ENCODE measurements at places on chromosomes 7 and 10.

GRCh38 chr10:23517155-23517554 is 78.3 kb downstream of the OTUD1 start:
- H3K27me3 ChIP-seq, result peaks cover 28% of the 10 kb centered on the region
- no peak overlapping the region for H3K4me3 ChIP-seq
- ATAC-seq, result no peak
- no peaks in the 10 kb centered on the region for H3K36me3 ChIP-seq
- peaks cover 5% of the 10 kb centered on the region for H3K4me1 ChIP-seq

- H3K4me1 ChIP-seq, result no peaks in the 10 kb centered on the region
- ATAC-seq, result no peak
- H3K36me3 ChIP-seq, result no peaks in the 10 kb centered on the region
- no peak overlapping the region for H3K27ac ChIP-seq
Measured at GRCh38 chr7:55335151-55335550, 30.0 kb upstream of the LANCL2 start.

- H3K4me3 ChIP-seq, result no peak overlapping the region
- peaks cover 5% of the 10 kb centered on the region for H3K4me1 ChIP-seq
- H3K36me3 ChIP-seq, result no peaks in the 10 kb centered on the region
- peak; percentile 6 for ATAC-seq
Measured at GRCh38 chr7:74026406-74026902, 1.5 kb upstream of the ELN start.

GRCh38 chr10:4806534-4806933 is 19.5 kb upstream of the AKR1E2 start:
- no peaks in the 10 kb centered on the region for H3K4me1 ChIP-seq
- no peak overlapping the region for H3K27ac ChIP-seq
- H3K36me3 ChIP-seq, result no peaks in the 10 kb centered on the region

DNA sequence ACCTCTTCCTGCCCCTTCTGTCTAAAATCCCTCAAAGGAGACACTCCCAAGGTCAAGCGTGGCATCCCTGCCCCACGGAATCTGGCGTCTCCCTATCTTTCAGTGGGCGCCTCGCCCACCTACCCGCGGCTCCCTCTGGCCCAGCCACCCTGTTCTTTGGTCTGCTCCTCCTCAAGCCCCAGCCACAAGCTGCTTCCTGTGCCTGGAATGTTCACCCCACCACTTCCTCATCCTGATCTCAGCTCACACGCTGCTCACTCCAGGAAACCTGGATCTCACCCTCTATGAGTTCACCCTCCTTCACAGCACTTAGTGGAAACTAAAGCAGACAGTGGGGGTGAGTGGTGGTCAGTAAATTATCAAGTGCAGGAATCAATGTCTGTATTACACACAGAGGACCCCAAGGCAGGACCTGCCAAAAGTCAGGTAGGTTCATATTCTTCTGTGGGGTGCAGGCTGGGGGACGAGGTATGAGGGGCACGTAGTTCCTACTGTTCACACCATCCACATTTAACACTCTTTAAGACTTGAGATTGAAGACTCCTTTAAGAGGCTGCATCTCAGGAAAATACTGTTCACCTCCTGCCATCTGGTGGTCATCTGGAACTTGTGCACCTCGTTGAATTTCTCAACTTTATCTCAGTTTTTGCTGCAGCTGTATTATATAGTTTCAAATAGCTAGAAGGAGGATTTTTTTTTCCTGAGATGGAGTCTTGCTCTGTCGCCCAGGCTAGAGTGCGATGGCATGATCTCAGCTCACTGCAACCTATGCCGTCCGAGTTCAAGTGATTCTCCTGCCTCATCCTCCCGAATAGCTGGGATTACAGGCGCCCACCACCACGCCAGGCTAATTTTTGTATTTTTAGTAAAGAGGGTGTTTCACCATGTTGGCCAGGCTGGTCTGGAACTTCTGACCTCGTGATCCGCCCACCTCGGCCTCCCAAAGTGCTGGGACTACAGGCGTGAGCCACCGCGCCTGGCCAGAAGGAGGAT is 166.6 kb downstream of the ARHGAP21 start:
- H3K4me1 ChIP-seq, result peaks cover 5% of the 10 kb centered on the region
- peaks cover 8% of the 10 kb centered on the region for H3K27me3 ChIP-seq
- no peak for ATAC-seq
- no peaks in the 10 kb centered on the region for H3K36me3 ChIP-seq
- H3K4me3 ChIP-seq, result no peak overlapping the region
- H3K27ac ChIP-seq, result no peak overlapping the region

DNA sequence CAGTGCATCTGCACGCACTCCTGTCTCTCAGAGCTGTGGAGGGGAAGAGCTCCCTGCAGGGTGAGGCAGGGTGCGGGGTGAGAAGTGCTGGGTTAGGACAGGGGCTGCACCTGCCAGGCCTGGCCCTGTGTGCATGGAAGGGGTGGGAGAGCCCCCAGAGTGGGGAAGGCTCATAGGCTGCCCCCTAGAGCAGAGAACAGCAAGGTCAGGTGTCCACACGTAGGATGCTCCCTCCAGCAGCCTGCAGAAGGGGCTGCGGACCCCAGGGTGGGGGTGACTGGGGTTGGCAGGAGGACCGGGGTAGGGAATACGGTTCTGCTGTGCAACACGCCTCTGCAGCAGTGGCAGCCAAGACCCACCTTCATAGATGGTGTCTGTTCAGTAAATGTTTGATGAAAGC is 208.6 kb downstream of the PTPRN2 start:
- H3K27ac ChIP-seq, result peak overlapping the region; percentile 46
- peaks cover 8% of the 10 kb centered on the region for H3K36me3 ChIP-seq
- H3K4me3 ChIP-seq, result peak overlapping the region; percentile 52

DNA sequence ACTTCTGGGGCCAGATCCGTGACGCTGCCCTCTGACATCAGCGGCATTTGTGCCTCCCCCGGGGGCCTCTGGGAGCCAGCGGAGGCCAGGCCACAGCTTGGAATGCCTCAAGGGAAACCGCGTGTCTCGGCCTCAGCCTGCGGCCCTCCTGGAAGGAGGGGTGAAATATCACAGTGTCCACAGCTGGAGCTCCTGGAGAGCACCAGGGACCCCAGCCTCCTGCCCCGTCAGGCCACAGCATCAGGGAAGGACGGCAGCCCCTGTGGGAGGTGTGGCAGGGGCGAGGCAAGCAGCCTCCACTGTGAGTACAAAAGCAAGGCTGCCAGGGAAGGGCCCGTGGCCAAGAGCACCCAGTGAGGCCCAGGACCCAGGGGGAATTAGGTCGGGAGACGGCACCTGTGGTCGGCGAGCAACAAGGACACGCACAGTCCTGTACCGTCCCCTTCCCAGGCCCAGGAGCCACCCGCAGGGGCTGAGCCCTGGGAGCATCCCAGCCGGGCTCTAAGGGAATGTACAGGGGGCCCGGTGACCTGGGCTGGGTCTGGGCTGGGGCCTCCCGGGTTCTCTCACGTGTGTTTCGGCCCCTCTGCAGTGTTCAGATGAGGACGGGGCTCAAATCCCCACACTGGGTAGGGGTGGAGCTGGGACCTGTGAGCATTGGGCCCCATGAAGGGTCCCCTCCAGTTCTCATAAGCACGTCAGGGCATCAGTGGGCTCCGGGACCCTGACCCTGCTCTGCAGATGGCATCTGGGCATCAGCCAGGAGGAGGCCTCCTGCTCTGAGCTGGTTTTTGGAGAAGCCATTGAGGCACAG is 18.7 kb upstream of the KNDC1 start:
- H3K4me3 ChIP-seq, result no peak overlapping the region
- H3K27ac ChIP-seq, result no peak overlapping the region
- H3K27me3 ChIP-seq, result peaks cover 9% of the 10 kb centered on the region
- H3K4me1 ChIP-seq, result no peaks in the 10 kb centered on the region
- no peaks in the 10 kb centered on the region for H3K36me3 ChIP-seq
- ATAC-seq, result no peak

All from activated T-helper 17 cell treated with anti-CD3 and anti-CD28 coated beads, Interleukin-2, amount 50 U/mL, for 72 hours (primary cell).